ENCODE measurements at places on chromosomes 11 and 22.

- DNase-seq = no peak
- no peaks in the 10 kb centered on the region for H3K27me3 ChIP-seq
- H3K4me3 ChIP-seq = peak within 1 kb of the TSS; percentile 51
- peak within 1 kb of the TSS; percentile 60 for H3K27ac ChIP-seq
- H3K36me3 ChIP-seq = no peaks in the 10 kb centered on the region
These were observed at the start of gene BID for GRCh38 chr22:17774206-17774925. Gene BID, minus strand, starts transcription at chr22:17774469. Its CDS starts 24,353 bp downstream, at chr22:17750116.

GRCh38 chr11:86696004-86696403 is 23.6 kb upstream of the ME3 start:
- no peaks in the 10 kb centered on the region for H3K27me3 ChIP-seq
- no peak overlapping the region for H3K4me3 ChIP-seq
- H3K27ac ChIP-seq = no peak overlapping the region
- H3K36me3 ChIP-seq = no peaks in the 10 kb centered on the region
- H3K4me1 ChIP-seq = no peaks in the 10 kb centered on the region

DNA sequence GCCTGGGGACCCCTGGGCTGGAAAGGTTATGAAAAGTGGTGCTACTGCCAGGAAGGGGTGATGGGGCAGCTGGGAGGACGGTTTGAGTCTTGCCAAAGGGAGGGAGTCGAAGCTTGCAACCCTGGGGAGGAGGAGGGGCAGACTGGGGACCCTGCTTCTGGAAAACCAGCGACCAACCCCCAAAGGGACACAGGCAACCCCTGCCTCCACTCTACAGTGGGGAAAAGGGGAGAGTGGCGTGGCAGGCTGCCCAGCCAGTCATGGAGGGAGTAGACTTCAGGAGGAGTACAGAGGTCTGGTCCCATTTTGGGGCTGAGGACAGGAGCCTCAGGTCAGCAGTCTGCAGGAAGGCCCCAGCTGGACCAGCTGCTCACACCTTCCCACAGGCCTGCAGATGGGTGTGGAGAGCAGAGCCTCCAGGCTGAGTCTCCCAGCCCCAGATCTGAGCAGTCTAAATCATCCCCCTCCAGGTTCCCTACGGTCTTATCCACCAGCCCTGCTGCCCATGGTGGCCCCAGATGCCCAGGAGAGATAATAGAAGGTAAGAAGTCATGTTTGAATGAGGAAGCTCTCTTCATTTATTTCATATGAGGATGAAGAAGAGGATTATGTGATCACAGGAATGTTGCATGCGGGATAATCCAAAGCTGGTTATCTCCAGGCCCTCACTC is 3.3 kb downstream of the DDT start:
- H3K27ac ChIP-seq = no peak overlapping the region
- H3K4me3 ChIP-seq = no peak overlapping the region
- DNase-seq = peak; percentile 36
- H3K36me3 ChIP-seq = peaks cover 15% of the 10 kb centered on the region
- H3K4me1 ChIP-seq = no peaks in the 10 kb centered on the region
- H3K27me3 ChIP-seq = no peaks in the 10 kb centered on the region

DNA sequence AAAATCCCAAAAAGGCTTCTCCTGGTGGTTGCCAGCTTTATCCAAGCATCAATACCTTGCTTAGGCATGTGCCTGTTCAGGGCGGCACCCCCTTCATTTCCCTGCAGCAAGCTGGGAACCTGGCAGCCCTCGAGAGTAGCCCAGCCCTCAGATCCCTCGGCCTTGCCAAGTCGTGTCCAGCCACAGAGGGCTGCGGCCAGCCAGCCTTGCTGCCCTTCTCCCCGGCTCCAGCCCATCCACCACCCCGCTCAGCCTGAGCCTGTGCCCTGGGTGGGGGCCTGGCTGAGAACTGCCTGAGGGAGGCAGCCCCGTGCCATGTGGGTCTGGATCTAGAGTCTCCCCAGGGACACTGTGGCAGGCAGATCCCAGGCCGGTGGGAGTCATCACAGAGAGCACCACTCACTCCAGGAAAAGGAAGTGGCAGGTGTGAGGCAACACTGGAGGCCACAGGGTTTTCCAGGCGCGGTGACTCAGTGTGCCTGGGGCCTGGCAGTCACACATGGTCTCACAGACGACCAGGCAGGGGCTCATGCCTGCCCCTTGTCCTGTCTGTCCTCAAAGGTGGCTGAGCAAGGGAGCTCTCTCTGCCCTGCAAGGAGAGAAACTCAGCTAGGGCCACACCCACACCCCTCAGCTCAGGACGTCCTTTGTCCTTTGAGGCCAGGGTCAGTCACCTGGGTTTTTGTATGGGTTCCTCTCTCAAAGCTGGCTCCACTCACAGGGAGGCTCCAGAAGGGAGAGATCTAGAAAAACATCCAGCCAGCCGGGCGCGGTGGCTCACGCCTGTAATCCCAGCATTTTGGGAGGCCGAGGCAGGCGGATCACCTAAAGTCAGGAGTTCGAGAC is 12.2 kb upstream of the CDC42BPG start:
- no peaks in the 10 kb centered on the region for H3K36me3 ChIP-seq
- H3K27me3 ChIP-seq = no peaks in the 10 kb centered on the region
- no peak overlapping the region for H3K27ac ChIP-seq
- no peak overlapping the region for H3K4me3 ChIP-seq
- DNase-seq = no peak

DNA sequence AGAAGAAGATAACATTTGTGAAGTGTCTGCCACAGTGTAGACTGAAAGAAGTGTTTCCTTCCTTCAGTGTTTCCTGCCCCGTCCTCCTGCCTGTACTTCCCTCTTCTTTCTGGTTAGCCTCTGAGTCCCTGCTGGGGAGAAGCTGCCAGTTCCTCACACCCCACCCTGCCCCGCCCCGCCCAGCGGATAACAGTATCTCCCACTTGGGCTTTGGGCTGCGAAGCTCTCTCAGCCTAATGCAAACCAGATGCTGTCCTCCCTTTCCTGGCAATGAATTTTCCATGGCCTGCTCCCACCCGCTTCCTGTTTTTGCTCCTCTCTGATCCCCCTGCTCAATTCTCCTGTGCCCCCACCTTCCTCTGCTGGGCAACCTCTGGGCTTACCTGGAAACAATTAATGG is 5.2 kb upstream of the RAB3IL1 start:
- no peak overlapping the region for H3K4me3 ChIP-seq
- H3K4me1 ChIP-seq = peaks cover 18% of the 10 kb centered on the region
- DNase-seq = peak; percentile 33

All from H1 (cell line).